Activated CD4-positive, alpha-beta T cell treated with anti-CD3 and anti-CD28 coated beads for 36 hours (primary cell): ENCODE measurements at places on chromosomes 13 and 19.

- DNase-seq: no peak
Observed at GRCh38 chr19:33818411-33818810, 21.7 kb downstream of the KCTD15 start.

DNA sequence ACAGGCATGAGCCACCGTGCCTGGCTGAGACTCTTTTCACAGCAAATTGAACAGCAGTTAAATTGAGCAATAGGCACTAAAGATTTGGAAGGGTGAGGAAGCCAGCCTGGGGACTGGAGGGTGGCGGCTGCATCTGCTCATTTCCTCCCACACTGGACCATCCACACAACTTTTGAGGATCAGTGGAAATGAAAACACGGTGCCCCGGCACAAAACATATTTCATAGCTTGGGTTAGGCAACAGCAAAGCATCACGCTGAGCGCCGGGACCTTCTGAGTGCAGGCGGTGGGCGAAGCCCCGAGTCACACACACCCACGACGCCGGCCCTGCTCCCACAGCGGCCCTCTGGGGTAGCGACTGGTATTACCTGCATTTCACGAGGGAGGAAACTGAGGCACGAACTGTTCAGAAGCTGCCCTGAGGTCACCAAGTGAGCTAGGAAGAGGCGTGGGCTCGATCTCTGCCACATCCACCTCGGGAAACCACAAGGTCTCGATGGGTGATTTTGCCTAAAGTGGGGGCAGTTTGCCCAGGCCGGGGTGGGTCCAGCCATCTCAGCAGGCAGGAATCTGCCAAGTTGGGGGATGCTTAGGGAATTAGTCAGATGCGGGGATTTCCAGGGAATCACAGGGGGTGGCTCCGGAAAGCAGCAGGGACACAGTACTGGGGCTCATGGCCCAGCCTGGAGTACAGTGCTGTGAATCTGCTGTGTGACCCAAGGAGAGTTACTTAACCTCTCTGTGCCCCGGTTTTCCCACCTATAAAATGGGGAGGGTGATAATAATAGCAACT lies 3.5 kb upstream of the SBNO2 start:
- no peak for DNase-seq

DNA sequence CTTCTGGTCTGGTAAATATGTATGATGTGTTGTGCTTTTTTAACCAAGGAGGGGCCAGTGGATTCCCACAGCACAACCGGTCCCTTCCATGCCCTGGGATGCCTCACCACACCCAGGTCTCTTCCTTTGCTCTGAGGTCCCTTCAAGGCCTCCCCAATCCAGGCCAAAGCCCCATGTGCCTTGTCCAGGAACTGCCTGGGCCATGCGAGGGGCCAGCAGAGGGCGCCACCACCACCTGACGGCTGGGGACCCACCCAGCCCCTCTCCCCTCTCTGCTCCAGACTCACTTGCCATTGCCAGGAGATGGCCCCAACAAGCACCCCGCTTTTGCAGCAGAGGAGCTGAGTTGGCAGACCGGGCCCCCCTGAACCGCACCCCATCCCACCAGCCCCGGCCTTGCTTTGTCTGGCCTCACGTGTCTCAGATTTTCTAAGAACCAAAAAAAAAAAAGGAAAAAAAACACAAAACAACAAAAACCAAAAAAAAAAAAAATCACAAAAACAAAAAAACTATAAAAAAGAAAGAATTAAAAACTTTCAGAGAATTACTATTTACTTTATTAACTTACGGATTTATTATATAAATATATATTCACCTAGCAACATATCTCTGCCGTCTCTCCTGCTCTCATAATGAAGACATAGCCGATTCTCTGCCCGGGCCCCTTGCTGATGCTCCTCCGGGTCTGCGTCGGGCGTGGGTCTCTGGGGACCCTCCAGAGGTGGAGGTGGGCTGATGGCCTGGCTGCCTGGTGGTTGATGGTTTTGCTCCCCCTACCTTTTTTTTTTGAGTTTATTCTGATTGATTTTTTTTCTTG lies 14.4 kb downstream of the CAPN12 start:
- peak; percentile 92 for DNase-seq

DNA sequence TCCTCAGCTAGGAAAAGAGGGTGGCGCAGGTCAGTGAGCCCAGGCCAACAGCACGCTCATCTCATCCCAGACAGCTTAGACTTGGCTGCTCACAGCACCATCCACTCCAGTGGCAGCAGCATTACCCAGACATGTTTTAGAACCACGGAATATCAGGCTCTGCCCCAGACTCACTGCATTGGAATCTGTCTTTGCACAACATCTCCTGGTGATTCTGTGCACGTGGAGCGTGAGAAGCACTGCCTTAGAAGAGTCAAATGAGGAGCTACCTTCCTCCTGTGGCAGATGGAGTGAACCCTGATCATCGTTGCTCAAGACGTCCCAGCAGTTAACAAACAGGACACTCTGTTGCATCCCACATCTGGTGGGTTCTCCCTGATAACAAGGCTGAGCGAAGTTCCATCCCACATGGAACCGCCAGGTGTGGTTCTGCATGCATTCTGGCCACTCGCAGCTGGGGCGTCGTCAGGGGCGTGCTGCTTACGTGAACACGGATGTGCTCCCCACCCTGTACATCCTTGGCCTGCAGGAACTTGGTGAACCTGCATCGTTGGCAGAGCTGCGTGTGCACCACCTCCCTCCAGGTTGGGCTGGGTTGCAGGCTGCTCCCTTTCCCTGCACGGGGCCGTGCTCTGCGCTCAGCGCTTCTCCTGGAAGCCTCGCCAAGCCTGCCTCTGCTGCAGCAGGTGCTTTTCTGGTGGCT lies 25.2 kb upstream of the ATP11A start:
- no peak for DNase-seq

DNA sequence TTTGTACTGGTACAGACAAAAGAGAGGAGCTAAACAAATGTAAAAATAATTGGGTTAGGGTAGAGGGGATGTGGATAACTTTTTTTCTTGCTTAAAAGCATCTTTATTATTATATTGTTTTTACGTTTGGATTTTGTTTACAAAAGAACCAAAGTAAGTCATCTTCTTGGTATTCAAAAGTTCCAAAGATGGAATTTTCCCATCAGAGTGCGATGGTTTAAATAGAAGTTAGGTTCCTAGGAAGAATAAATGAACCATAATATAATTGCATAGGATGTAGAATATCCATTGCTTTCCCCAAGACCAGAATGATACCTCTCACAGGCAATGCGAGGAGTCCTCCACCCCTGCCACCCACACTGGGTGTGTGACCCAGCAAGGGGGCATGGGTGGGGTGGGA lies 99.4 kb upstream of the RNF113B start:
- no peak for DNase-seq

GRCh38 chr13:103326326-103326725 lies 260.1 kb upstream of the SLC10A2 start:
- DNase-seq: no peak

DNA sequence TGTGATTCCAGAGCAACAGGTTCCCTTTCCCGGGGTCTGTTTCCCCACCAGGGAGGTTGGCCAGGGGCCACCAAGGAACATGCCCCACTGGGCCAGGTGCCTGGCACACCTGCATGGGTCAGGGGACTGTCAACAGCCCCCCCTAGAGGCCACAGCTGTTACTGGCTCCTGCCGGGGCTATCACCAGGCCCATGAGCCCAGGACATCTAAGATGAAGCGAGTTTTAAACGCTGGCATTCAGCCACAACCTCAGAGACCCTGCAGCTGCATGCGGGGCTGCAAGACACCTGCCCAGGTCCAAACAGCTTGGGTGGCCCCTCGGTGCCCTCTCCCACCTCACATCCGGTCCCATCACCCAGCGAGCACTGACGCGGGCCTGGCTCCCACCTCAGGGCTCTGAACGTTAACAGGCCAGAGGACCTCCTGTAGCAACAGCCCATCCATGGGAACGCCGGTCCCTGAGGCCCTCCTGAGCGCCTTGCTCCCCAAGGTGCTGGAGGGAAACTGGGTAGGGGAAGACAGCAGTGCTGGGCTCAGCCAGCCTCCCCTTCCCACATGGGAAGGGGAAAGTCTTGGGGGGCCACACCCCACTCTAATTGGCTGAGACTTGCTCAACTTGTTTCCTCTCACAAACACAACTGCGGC lies 12.0 kb downstream of the KHSRP start:
- DNase-seq: peak; percentile 75

- no peak for DNase-seq
Observed at GRCh38 chr13:44407891-44408290, 34.3 kb downstream of the SERP2 start.

DNA sequence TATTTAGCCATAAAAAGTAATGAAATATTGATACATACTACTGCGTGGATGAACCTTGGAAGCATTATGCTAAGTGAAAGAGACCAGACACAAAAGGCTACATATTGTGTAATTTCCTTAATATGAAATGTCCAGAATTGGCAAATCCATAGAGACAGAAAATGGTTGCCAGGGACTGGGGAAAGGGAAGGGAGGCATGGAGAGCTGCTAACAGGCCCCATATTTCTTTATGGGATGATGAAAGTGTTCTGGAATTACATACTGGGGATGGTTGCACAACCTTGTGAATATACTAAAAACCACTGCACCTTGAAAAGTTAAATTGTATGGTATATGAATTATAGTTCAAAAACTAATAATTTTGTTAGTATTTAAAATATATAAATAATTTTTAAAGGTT lies 3.6 kb downstream of the IFT88 start:
- no peak for DNase-seq
